Psoas muscle (tissue), 8 donors: ENCODE measurements at places on chromosomes 4 and X. TPM values are rescaled to one million over a fixed set of nuclear protein-coding genes. Genes with fewer than 3 reads are reported as not detected.

LRIT3 gene
- total RNA-seq, result 0.06 TPM

DOK7 gene
- 21.5 TPM for total RNA-seq

DAPP1 gene
- total RNA-seq, result 1.3 TPM

TMEM255A gene
- 0.34 TPM for total RNA-seq

TRIM75 gene
- total RNA-seq, result not detected

BLOC1S4 gene
- total RNA-seq, result 15.0 TPM

POU4F2 gene
- not detected for total RNA-seq

NLGN4X gene
- 0.59 TPM for total RNA-seq

XAGE1A gene
- not detected for total RNA-seq

APLN gene
- total RNA-seq, result 0.86 TPM

ANOS1 gene
- total RNA-seq, result 3.4 TPM

TRMT10A gene
- total RNA-seq, result 2.9 TPM

ZXDA gene
- total RNA-seq, result 2.6 TPM

FRMD7 gene
- not detected for total RNA-seq

CLNK gene
- total RNA-seq, result not detected

COL25A1 gene
- total RNA-seq, result 0.52 TPM

NKX3-2 gene
- total RNA-seq, result not detected

GRPR gene
- 0.34 TPM for total RNA-seq

SSX2B gene
- total RNA-seq, result not detected

SHROOM3 gene
- 0.18 TPM for total RNA-seq

UCP1 gene
- total RNA-seq, result not detected

AMBN gene
- not detected for total RNA-seq

SYNPO2 gene
- total RNA-seq, result 2,858 TPM

RNF212 gene
- 0.42 TPM for total RNA-seq

BEND2 gene
- total RNA-seq, result not detected

FANCB gene
- total RNA-seq, result 0.17 TPM

SH3RF1 gene
- 20.6 TPM for total RNA-seq

SLC9B1 gene
- total RNA-seq, result 1.6 TPM

ZIC3 gene
- total RNA-seq, result not detected

EGFL6 gene
- total RNA-seq, result not detected

CTAG1B gene
- not detected for total RNA-seq

TCEAL6 gene
- not detected for total RNA-seq

TLR7 gene
- total RNA-seq, result 0.73 TPM

EDNRA gene
- 3.8 TPM for total RNA-seq

S100G gene
- total RNA-seq, result not detected

NR3C2 gene
- total RNA-seq, result 17.9 TPM

FAM47B gene
- total RNA-seq, result not detected

AMOT gene
- total RNA-seq, result 148 TPM

RHOXF1 gene
- total RNA-seq, result not detected

SYTL4 gene
- 2.1 TPM for total RNA-seq

GDPD2 gene
- total RNA-seq, result not detected

FGA gene
- 0.83 TPM for total RNA-seq

GSX2 gene
- total RNA-seq, result not detected

RPS6KA6 gene
- 0.23 TPM for total RNA-seq

FAAH2 gene
- not detected for total RNA-seq

SLITRK4 gene
- total RNA-seq, result 12.9 TPM

NAT8L gene
- total RNA-seq, result 7.2 TPM

NPY5R gene
- 0.11 TPM for total RNA-seq

MND1 gene
- not detected for total RNA-seq

HS3ST1 gene
- 0.06 TPM for total RNA-seq

OTC gene
- 0.17 TPM for total RNA-seq

TENM3 gene
- 5.3 TPM for total RNA-seq

ATP8A1 gene
- total RNA-seq, result 26.5 TPM

SCML1 gene
- 7.4 TPM for total RNA-seq

EDA gene
- total RNA-seq, result 1.3 TPM

CFAP99 gene
- not detected for total RNA-seq

ALAS2 gene
- total RNA-seq, result 6.0 TPM
